Activated naive CD8-positive, alpha-beta T cell treated with anti-CD3 and anti-CD28 coated beads for 36 hours (primary cell): ENCODE measurements at places on chromosomes 3 and 15. TPM values are rescaled to one million over a fixed set of nuclear protein-coding genes. Genes with fewer than 3 reads are reported as not detected.
A peak's percentile ranks its signal among the peaks of the same experiment; 100 is the strongest.

DNA sequence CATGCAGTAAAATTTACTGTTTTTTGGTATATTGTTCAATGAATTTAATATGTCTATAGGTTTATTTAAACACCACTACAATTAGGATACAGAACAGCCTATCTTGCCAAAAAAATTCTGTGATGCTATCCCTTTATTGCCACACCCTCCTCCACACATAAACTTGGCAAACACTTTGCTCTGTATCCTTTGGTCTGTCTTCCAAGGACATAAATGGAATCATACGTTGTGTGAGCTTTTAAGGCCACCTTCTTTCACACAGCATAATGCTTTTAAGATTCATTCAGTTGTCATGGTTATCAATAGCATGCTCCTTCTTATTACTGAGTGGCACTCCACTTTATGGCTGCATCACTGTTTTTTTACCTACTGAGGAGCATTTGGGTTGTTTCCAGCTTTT is 71.5 kb downstream of the CERS3 start:
- no peak for DNase-seq

DNA sequence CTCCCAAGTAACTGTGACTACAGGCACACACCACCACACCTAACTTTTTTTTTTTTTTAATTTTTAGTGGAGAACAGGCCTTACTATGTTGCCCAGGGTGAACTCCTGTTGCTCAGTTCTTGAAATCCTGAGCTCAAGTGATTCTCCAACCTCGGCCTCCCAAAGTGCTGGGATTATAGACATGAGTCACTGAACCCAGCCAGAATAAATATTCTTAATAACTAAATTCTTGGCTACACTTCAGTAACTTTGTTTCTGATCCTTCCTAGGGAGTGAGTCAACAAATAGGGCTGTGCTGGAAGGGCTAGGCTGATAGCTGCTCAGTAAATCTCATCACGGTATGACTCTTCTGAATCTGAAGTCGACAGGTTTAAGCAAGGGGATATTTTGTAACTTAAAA is 56.6 kb downstream of the P3H2 start:
- no peak for DNase-seq

- DNase-seq = peak; percentile 67
Observed at GRCh38 chr15:38683382-38684242, 119.0 kb upstream of the RASGRP1 start.

DNA sequence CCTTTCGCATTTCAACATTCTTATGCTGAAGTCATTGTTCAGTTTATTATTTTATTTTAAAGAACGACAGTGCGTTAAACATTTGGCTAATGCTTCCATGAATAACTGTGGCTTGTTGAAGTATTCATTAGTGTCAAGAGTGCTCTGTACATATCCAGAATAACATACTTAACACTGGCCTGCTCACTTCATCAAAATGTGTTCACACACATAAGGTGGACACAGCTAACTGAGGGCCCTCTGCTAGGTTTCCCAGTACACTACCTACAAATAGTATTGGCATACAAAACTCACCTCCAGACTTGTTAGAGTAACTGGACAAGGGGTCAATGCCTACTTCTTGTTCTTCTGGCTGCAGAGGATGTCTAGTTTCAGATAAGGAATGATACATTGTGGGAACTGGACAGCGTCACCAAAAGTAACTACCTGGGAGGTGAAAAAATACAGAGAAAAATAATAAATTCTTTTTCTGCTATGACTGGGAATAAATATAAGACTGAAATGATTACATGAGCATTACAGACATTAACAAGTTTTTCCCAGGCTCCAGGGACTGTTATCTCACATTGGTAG is 234.2 kb downstream of the TBC1D5 start:
- no peak for DNase-seq

DNA sequence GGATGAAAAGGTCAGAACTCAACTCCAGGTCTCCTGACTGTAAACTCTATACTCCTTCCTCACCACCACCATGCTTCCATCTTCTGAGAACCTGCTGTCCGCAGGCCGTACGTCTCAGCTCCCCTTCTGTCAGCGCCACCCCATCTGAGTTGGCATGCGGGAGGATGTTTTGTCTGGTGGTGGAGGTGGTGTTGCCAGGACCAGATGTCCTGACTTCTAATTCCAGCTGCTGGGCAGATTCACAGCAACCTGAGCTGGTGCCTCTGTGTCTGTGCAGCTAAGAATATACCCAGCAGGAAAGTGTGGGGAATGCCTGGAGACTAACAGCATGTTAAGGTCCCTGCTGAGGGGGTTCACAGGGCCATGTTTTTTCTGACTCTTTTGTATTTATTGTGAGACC is 23.2 kb downstream of the PLA1A start:
- no peak for DNase-seq

GRCh38 chr3:192747145-192747544 is 19.8 kb upstream of the FGF12 start:
- no peak for DNase-seq

Gene MFAP1
- total RNA-seq = 49.6 TPM

Gene PXK
- total RNA-seq = 24.0 TPM

Gene POPDC2
- total RNA-seq = 2.0 TPM

Gene SLC22A13
- total RNA-seq = 0.24 TPM
